ENCODE measurements at places on chromosomes 5 and 9. TPM values are rescaled to one million over a fixed set of nuclear protein-coding genes. Genes with fewer than 3 reads are reported as not detected.

- no peak for DNase-seq
Measured at GRCh38 chr5:169637549-169638121, 560 bp downstream of the DOCK2 start.

The MCTP1 gene
- 13.9 TPM for total RNA-seq

DNA sequence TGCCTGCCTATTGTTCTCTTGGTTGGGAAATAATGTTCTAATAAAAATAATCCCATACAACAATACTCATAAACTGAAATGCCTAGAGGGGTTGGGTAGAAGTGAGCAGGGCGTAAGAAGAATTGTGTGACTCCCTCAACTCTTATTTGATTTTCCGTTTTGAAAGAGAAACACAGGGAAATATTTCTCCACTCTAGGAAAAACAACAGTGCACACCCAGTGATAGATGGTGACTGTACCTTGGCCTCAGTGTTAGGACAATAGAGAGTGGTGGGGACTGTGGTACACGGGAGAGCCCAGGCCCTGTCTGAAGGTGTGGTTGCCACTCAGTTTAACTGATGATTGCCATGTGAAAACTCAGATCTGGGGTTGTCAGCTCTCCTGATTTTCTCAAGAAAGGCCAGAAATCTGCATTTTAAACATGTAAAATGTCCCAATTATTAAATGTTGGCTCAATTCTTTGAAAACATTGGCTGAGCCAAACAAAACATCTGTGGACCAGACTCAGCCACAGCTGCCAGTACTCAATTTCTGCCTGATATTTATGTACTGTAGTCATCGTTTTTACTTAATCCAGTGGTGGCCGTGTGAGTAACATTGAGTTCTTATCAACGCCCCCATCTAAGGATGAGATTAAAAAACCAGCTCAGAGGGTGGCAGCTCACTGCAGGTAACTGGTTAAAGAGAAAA lies 103.8 kb upstream of the ZNF618 start:
- no peak for DNase-seq

The CNTNAP3 gene
- total RNA-seq, result 4.8 TPM

The LCN12 gene
- not detected for total RNA-seq

DNA sequence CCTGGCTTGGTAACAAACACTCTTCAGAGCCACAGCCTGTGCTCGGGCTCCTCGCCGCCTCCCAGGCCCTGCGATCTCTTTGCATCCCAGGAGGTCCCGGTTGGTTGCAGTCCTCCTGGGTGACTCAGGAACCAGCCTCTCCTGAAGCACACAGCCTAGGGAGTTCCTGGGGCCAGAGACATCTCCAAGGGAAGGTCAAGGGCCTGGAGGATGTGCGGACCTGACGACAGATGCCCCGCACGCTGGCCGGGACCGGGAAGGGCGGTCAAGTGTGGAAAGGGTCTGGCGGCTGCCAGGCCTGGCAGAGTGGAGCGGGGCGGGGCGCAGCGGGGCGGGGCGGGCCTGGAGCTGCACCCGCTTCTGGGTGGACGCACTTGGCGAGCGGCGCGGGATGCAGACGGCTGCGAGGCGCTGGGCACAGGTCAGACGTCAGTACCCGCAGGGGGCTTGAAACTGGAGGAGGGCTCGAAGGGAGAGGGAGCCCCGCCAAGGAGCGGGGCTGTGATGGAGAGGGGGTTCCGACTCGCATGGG lies 45.0 kb upstream of the PRSS3 start:
- no peak for DNase-seq

The PLPP7 gene
- 0.56 TPM for total RNA-seq

- DNase-seq, result peak; percentile 64
Measured at GRCh38 chr5:138354926-138355378, 2.5 kb downstream of the KDM3B start.

The SLC6A3 gene
- not detected for total RNA-seq

The SLC34A1 gene
- total RNA-seq, result 0.10 TPM

DNA sequence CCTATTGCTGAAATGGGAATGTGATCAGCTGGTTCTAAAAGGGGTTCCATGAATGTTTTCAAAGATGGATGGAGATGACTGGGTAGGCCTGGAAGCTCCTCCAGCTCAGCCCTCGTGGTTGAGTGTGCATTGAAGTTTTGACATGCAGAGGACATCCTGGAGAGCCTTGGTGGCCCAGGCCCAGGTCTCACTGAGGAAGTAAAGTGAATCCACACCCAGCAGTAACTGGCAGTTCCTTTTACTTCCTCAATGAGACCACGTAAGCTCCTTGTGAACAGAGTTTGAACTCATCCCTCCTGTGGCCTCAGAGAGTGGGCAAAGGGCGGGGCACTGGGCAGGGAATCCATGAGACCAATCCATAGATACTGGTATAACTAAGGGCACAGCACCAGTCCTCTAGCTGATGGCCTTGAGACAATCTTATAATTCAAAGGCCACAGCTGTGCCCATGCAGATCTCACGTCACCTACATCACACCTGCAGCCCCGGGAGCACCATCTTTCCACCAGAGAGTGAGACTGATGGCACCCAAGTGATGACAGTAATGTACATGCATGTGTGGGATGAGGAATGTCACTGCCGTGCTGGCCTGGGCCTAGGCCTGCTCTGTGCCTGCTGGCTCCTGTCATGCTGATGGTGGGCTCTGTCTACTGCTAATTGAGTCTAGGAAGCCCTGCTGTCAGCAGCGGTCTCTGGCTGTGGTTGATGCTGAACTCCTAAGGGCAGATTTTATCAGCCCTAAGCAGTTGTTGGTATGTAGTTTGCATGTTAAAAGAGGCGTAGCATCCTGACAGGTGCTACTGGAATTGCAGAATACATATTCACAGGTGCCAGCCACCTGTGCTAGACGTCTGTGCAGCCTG lies 257.8 kb downstream of the FSTL4 start:
- DNase-seq, result no peak

- DNase-seq, result no peak
Measured at GRCh38 chr9:93049491-93049890, 9.0 kb upstream of the SUSD3 start.

All from HT1080 (cell line).